ENCODE measurements at places on chromosomes 7 and 10. TPM values are rescaled to one million over a fixed set of nuclear protein-coding genes. Genes with fewer than 3 reads are reported as not detected.

The FOXK1 gene
- 8.8 TPM for total RNA-seq

The PTPN12 gene
- 35.3 TPM for total RNA-seq

The SLC26A3 gene
- 0.08 TPM for total RNA-seq

The GPR85 gene
- total RNA-seq: not detected

The TET1 gene
- total RNA-seq: 10.6 TPM

The CLRN3 gene
- total RNA-seq: not detected

The SPDYE6 gene
- total RNA-seq: not detected

The SFMBT2 gene
- 0.02 TPM for total RNA-seq

The NME8 gene
- not detected for total RNA-seq

The CYP17A1 gene
- 0.14 TPM for total RNA-seq

- H3K4me3 ChIP-seq: no peak overlapping the region
- H3K4me1 ChIP-seq: no peaks in the 10 kb centered on the region
- no peak overlapping the region for H3K27ac ChIP-seq
- peaks cover 28% of the 10 kb centered on the region for H3K36me3 ChIP-seq
Observed at GRCh38 chr10:63166742-63167258, 33.7 kb downstream of the NRBF2 start.

GRCh38 chr10:115026746-115027140, 66.4 kb upstream of the ATRNL1 start:
- no peaks in the 10 kb centered on the region for H3K27me3 ChIP-seq
- no peak for DNase-seq
- H3K4me1 ChIP-seq: peaks cover 20% of the 10 kb centered on the region
- no peak overlapping the region for H3K4me3 ChIP-seq

DNA sequence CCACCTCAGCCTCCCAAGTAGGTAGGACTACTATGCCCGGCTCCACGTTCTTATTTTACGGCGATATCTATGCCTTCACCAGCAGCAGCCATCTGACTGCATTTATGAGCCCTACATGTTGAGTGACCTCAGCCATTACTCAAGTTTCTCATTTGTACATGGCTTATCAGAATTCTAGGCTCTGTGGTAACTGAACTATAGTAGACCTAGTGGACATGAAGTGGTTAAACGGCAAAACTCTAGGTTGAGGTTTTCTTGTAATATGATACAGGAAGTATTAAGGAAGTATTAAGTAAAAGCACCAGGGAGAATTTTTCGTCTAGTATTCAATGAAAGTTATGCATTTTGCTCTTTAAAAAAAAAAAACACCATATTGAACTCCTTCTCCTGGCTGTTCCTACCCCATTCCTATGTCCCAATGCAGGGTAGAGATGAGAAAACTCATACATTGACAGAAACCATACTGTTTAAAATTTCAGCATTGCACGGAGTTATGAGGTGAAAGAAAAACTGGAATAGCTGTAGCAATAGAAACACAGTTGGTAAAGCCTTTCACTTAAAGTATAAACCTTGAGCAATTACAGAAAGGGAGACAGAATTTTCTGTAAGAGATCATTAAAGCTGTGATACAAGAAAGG, 39.8 kb upstream of the EPC1 start:
- H3K36me3 ChIP-seq: no peaks in the 10 kb centered on the region
- H3K4me3 ChIP-seq: no peak overlapping the region
- no peaks in the 10 kb centered on the region for H3K27me3 ChIP-seq
- peaks cover 7% of the 10 kb centered on the region for H3K4me1 ChIP-seq

DNA sequence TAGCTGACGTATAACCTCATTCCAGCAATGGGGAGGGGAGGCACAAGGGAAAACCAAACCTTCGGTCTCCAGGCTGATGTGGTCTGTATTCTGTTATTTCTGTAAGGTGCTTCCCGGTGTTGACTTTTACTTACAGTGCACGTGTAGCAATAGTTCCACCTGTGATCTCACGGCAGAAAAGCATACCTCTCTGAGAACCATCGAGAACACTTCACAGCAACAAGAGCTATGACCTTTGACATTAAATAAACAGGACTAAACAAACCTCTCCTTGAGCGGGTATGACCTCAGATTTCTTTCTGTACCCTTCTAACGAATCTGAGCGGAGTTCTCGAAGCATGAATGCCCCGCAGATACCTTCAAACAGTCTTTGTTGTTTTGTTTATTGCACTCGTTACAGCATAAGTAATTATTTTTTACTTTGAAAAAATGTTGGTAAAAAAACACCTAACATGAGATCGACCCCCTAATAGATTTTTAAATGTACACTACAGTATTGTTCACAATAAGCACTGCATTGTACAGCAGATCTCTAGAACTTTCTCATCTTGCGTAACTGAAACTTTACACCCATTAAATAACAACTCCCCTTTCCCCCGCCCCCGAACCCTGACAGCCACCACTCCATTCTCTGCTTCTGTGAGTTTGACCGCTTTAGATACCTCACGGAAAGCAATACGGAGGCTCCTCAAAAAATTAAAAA, 282.3 kb downstream of the GATA3 start:
- peaks cover 11% of the 10 kb centered on the region for H3K4me1 ChIP-seq
- H3K4me3 ChIP-seq: no peak overlapping the region
- DNase-seq: peak; percentile 39

DNA sequence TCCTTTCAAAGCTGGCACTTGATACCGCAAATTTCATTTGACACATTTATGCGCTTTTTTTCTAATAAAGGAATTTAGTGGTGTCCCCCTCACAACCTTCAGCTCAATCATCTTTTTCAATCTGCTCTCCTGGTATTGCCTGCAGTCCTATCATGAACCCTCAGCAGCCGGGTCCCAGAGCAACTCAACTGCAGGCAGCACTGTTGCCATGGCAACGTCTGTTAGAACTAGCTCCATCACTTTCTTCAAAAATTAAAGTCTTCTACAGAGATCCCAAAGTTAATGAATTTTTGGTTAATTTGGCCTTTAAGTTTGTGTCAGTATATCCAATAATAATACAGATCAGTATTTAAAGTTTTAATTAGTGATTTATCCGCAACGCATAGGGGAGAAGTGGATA, 136.1 kb upstream of the TARP start:
- H3K27ac ChIP-seq: no peak overlapping the region
- DNase-seq: no peak
- H3K4me1 ChIP-seq: no peaks in the 10 kb centered on the region
- H3K4me3 ChIP-seq: no peak overlapping the region

DNA sequence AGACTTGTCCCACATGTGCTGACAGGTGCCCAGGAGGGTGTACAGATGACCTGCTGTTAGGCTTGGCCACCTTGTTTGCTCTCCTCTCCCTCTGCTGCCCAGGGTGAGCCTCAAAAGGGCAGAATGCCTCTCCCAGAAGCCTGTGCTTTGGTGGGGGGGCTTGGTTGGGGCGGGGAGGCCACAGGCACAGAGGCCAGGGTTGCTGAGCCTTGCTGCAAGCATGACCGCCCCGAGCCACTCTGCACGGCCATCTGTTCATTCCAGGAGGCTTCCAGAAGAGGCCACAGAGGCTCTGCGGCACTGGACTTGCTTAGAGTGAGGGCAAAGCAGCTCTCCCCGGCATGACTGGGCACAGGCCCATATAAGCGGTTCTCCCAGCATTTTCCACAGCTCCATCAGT, 190.8 kb downstream of the GLRX3 start:
- no peak overlapping the region for H3K4me3 ChIP-seq
- H3K27ac ChIP-seq: no peak overlapping the region
- H3K27me3 ChIP-seq: no peaks in the 10 kb centered on the region
- no peaks in the 10 kb centered on the region for H3K4me1 ChIP-seq

- H3K36me3 ChIP-seq: no peaks in the 10 kb centered on the region
- H3K4me3 ChIP-seq: no peak overlapping the region
- no peak overlapping the region for H3K27ac ChIP-seq
Observed at GRCh38 chr7:66167773-66168387, 37.3 kb upstream of the TPST1 start.

DNA sequence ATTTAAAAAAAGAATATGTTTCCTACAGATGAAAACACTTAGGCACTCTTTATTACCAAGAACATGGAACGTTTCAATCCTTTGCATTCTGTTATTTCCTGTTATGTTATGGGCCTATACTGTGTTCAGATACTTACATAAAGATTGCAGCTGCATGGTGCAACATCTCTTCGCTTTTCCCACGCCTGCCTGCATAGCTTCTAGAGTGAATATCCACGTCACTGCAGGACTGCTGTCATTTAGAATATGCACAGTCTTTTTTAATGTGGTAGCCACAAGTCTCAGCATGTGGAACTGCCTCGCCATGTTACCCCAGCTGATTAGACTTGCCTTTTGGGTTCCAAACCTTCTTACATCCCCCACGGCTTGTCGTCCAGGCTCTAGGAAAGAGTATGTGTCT, 69.6 kb upstream of the GATA3 start:
- H3K4me3 ChIP-seq: no peak overlapping the region
- H3K36me3 ChIP-seq: no peaks in the 10 kb centered on the region
- DNase-seq: no peak
- H3K27me3 ChIP-seq: no peaks in the 10 kb centered on the region
- no peak overlapping the region for H3K27ac ChIP-seq

DNA sequence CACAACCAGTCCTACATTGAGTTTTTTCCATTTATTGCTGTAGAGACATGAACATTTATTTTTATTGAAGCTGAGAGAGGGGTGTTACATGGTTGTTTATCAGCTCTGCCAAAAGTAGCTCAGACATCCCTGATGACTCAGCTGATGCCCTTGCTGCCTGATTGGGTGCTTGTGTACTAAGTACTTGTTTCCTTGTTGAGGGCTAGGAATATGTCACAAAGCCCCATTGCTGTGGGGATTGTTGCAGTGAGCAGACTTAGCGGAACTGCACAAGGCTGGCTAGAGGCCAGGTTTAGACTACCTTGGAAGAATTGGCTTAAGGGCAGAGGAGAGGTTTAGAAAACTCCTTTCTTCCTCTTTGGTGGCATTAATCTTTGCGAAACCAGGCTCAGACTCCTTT, 110.6 kb downstream of the AUTS2 start:
- no peak for DNase-seq
- H3K27ac ChIP-seq: no peak overlapping the region
- no peaks in the 10 kb centered on the region for H3K27me3 ChIP-seq
- no peaks in the 10 kb centered on the region for H3K36me3 ChIP-seq
- H3K4me1 ChIP-seq: no peaks in the 10 kb centered on the region

GRCh38 chr10:24857031-24857725, 95.2 kb downstream of the PRTFDC1 start:
- H3K4me3 ChIP-seq: no peak overlapping the region
- H3K27ac ChIP-seq: no peak overlapping the region
- H3K27me3 ChIP-seq: peaks cover 11% of the 10 kb centered on the region
- DNase-seq: no peak
- no peaks in the 10 kb centered on the region for H3K4me1 ChIP-seq
- no peaks in the 10 kb centered on the region for H3K36me3 ChIP-seq

DNA sequence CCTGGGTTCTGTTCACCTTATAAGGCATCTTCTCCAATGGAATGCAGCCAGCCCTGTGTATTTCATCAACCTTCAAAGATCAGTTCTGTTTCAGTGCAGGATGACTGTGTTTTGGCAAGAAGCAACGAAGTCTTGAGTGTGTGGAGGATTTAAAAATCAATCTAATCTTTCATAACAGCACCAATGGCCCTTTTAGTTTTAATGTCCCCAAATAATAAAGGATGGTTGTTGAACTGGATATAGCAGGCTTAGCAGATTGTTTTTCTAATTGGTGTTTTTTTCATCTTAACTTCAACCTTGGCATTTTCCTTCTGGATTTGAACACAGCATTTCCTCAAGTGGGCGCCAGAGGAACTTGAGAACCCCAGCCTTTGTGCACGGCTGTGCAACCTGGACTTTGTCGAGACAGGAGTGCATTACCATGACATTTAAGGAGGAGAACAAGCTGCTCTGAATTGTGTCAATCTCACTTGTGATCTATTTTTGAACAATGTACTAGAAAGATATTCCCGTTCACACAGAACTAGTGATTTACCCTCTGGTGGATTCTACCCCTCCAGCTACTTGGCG, 313.3 kb upstream of the AKR1E2 start:
- no peaks in the 10 kb centered on the region for H3K4me1 ChIP-seq
- 0 out of 2 replicates have a peak, but pooled peaks cover 2% of the 10 kb centered on the region for H3K27me3 ChIP-seq
- DNase-seq: peak; percentile 2
- no peaks in the 10 kb centered on the region for H3K36me3 ChIP-seq
- no peak overlapping the region for H3K4me3 ChIP-seq

GRCh38 chr10:34966451-34966850, 123.7 kb downstream of the CUL2 start:
- peaks cover 22% of the 10 kb centered on the region for H3K4me1 ChIP-seq
- H3K36me3 ChIP-seq: no peaks in the 10 kb centered on the region
- no peak overlapping the region for H3K4me3 ChIP-seq
- no peak for DNase-seq
- no peak overlapping the region for H3K27ac ChIP-seq

- no peaks in the 10 kb centered on the region for H3K27me3 ChIP-seq
- no peaks in the 10 kb centered on the region for H3K4me1 ChIP-seq
- DNase-seq: no peak
- H3K36me3 ChIP-seq: no peaks in the 10 kb centered on the region
- no peak overlapping the region for H3K4me3 ChIP-seq
Observed at GRCh38 chr7:8982338-8982992, 549.1 kb downstream of the NXPH1 start.

DNA sequence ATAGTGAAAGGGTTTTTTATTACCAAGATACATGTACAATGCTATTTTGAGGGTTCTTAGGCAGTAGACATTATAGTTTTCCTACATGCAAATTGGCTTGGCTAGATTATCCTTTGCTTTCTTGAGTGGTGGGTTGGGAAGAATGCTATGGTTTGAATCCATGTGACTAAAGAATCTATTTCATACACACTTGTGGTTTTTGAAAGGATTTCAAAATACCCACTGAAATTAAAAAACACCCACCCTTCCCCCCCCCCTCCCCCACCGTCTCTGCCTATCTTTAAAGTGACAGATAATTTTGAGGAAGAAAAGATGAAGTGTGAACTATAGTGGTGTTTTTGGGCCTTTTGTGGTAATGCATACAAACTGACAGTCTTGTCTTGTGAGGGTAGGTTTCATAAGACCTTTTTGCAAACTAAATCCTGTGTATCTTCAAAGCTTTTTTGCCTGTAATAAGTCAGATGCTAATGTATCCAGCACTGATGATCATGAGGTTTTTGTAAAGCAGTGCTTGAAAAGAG, 90.9 kb downstream of the TPST1 start:
- no peak overlapping the region for H3K4me3 ChIP-seq
- H3K4me1 ChIP-seq: peaks cover 17% of the 10 kb centered on the region
- no peak overlapping the region for H3K27ac ChIP-seq
- DNase-seq: no peak

DNA sequence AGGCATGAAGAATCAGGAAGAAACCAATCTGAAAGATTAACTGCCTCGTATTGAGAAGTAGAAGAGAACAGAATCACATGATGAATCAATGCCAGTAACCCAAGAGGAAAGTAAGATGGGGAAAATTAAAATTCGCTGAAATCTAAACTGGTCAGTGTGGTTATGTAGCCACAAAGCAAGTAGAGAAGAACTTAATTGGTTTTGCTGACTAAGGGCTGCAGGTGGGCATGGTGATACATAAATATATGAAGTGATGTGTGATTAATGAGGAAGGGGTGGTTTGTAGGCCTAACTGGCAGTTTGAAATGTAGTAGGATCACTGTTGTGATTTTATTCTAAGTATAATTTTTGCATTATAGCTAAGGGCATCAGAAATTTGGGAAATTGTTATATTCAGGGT, 83.5 kb upstream of the LRRTM3 start:
- H3K4me3 ChIP-seq: no peak overlapping the region
- H3K4me1 ChIP-seq: no peaks in the 10 kb centered on the region
- no peak for DNase-seq
- H3K27ac ChIP-seq: no peak overlapping the region
- H3K27me3 ChIP-seq: no peaks in the 10 kb centered on the region

- DNase-seq: no peak
- no peak overlapping the region for H3K4me3 ChIP-seq
- H3K4me1 ChIP-seq: no peaks in the 10 kb centered on the region
Observed at GRCh38 chr7:123876557-123877256, 31.7 kb downstream of the HYAL4 start.

All from HepG2 (cell line).